NCI-H187 treated with DMSO at 0.1 percent for 48 hours (cell line): ENCODE measurements at places on chromosomes 12 and 14.
A peak's percentile ranks its signal among the peaks of the same experiment; 100 is the strongest.

- no peak for DNase-seq
These were observed 49.3 kb upstream of the RERGL start for GRCh38 chr12:18139254-18139653.

DNA sequence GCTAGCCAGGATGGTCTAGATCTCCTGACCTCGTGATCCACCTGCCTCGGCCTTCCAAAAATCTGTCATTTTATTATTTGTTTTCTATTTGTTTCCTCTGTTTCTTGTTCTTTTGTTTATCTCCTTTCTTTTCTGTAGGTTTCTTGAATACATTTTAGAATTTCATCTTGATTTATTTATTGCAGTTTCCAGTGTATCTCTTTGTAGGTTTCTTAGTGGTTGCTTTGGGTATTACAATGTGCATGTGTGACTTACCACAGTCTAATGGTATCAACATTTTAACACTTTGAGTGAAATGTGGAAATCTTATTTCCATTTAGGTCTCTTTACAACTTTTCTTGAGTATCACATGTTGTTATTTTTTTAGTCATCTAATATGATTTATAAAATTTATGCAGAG is 29.9 kb upstream of the MUCL1 start:
- DNase-seq: no peak

DNA sequence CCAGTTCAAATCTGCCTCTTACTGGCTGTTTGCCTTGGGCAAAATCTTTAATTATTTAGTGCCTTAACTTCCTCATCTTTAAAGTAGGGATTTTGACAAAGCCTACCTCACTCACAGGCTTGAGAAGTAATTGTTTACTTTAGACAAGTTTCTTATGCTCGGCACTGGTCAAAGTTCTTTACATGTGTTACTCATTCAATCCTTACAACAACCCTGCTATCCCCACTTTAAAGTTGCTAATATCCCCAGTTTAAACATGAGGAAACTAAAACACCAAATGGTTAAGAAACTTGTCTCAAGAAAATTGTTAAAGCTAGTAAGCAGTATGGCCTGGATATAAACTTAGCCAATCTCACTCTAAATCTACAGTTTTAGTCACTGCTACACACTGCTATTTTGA is 204.0 kb upstream of the AVPR1A start:
- DNase-seq: no peak

- DNase-seq: no peak
These were observed 129.4 kb upstream of the DNM1L start for GRCh38 chr12:32549675-32550079.

- DNase-seq: no peak
These were observed 37.8 kb upstream of the NAA30 start for GRCh38 chr14:57352396-57353170.

DNA sequence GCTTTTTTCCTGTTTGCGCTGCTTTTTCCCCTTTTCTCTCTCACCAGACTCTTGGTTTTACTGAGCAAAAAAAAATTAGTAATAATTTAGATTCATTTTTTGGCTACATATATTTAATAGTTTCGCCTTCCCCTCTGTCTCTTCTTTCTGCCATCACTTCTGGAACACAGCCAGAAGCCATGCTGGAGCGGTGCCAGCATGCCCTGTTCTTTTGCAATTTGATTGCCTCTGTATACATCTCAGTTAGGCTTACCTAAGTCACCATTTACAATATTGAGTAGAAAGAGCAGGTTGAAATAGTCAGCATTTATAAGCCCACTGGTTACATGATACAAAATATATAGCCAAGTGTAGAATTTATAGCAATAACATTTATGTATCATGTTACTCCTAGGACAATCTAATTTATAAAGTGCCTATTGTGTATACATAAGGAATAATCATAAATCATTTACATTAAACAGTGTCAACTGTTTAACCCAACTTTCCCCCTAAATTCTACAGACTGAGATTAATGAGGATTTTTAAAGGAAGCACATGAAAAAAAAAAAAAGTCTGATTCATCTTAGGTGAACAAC is 413.8 kb upstream of the SOX5 start:
- no peak for DNase-seq

DNA sequence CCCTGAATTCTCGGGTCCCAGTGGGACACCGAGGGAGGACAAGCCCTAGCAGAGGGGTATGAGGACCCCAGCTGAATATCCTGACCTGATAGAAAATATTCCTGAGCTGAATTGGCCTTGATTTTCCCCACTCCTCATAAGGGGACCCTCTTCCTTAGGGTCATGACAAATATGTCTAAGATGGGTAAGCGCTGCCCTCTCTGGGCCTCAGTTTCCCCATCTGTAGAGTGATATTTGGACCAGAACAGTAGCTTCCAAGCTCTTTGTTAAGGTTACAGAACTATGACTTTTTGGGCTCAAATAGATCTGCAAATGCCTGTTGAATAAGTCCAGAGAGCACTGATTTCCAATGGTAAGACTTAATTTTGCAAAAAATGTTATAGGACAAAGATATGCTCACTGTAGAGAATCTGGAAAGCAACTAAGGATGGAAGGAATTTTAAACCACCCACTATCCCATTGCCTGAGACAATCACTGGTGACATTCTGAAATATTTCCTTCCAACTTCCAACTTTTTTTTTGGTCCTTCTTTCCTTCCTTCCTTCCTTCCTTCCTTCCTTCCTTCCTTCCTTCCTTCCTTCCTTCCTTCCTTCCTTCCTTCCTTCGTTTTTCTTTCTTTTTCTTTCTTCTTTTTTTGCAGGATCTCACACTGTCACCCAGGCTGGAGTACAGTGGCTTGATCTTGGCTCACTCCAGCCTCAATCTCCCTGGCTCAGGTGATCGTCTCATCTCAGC is 32.0 kb downstream of the MYL2 start:
- no peak for DNase-seq

- no peak for DNase-seq
These were observed 714.4 kb upstream of the TBX3 start for GRCh38 chr12:115398311-115398781.

- no peak for DNase-seq
These were observed 42.5 kb downstream of the JDP2 start for GRCh38 chr14:75470238-75470797.

DNA sequence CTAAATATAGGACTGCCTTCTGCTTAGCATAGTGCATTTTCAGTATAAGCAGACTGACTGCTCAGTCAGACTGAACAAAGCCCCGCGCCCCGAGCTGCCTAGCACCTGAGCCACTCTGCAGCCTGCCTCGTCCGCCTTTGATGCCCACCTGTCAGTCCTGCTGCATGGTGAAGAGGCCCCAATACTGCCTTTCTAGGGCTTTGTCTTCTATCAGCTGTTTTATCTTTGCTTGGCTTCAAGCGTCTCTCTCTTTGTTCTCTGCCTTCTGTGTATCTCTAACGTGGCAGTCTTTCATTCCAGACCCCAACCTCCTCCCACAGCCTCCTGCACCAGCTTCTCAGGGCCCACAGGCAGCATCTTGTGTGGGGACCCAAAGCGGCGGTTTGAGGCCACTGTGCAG is 1001.0 kb downstream of the VRK1 start:
- DNase-seq: no peak

DNA sequence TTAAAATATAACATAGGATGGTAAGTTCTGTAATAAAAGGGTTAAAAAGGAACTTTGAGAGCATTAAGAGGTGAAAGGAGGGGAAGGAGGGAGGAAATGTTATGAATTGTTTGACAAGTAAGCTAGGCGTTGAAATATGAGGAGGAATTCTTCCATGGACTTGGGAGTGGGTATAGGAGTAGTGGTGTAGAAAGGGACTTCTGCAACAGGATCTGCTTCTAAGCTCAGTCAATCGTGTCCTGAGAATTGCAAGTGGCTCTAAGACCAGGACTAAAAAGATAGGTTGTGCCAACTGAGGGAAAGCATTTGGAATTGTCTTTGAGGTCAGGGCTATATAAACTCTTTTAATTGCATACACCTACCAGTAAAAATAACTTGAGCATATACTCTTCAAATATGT is 74.1 kb upstream of the SLC38A2 start:
- peak; percentile 68 for DNase-seq

GRCh38 chr12:109737126-109737525 is 23.5 kb downstream of the FAM222A start:
- no peak for DNase-seq

- DNase-seq: no peak
These were observed 128.4 kb downstream of the RPAP3 start for GRCh38 chr12:47577206-47577989.

DNA sequence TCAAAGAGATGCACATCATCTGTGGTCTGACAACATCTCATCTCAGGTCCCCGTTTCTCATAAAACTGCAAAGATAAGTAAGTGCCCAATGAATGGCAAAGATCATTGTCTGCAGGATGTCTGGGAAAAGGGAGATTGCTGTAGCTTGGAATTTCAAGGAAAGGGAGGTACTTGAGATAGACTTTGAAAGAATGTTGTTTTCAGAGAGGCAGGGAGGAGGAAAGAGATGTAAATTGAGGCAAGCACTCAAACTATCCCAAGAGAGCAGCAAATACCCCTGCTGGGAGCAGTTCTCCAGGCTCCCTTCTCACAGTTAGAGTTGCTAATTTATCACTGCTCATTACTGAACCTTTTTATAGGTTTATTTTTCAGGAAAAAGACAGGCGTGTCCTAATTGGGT is 107.1 kb downstream of the MYRFL start:
- DNase-seq: no peak

- no peak for DNase-seq
These were observed 369.6 kb downstream of the ATP23 start for GRCh38 chr12:58310809-58311622.

DNA sequence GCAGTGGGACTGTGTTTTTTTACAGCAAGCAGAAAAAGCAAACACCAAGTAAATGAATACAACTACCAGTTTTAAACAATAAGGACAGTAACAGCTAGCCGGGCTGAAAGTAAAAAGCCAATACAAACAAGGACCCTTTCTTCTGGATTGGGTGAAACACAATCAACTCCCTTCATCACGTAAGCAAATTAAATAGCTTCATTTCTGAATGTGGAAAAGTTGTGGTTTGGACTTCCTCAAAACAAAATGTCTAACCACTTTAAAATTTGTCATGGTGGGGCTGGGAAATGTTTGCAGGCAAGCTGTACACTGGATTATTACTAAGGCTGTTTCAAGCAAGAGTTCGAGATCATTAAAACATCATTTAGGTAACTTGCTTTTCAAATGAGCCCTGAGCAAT is 47.4 kb downstream of the TCHP start:
- no peak for DNase-seq

DNA sequence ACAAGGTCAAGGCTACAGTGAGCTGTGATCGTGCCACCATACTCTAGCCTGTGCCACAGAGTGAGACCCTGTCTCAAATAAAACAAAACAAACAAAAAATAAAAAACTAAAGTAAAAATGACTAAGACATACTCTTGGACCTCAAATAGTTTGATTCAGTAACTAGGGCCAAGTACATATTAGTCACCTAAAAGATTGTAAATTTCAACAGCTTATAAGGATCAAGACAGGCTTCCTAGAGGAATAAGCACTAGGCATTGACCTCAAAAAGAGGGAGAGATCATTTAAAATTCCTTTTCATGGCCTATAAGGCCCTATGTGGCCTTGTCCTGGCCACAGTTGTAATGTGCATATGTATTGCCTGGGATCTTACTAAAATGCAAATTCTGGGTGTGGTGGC is 46.0 kb upstream of the CHST11 start:
- DNase-seq: no peak

DNA sequence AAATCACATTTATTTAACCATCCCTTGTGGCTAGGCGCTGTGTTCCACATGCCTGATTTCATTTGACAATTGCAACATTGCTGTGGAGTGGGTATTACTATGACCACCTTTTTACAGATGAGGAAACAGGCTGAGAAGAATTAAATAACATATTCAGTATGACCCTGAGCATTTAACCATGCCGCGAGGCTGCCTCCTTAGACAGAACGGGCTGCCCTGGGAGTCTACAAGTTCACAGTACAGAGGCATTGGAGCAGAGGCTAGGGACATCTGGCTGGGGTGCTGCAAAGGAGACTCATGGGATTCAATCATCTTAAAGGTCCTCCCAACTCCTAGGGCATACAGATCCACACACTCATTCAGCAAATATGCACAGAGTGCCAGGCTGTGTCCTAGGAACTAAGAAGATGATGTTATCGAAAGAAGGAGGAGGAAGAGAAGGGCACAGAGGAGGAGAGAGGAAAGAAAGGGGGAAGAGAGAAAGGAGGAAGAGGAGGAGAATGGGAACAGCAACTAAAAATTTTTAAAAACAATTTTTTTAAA is 164.7 kb upstream of the CCND2 start:
- DNase-seq: no peak

GRCh38 chr14:64755781-64756221 is 51.6 kb downstream of the PLEKHG3 start:
- peak; percentile 29 for DNase-seq

GRCh38 chr14:54807428-54807827 is 95.2 kb downstream of the GCH1 start:
- no peak for DNase-seq

- no peak for DNase-seq
These were observed 52.2 kb upstream of the ANP32D start for GRCh38 chr12:48420039-48420775.

DNA sequence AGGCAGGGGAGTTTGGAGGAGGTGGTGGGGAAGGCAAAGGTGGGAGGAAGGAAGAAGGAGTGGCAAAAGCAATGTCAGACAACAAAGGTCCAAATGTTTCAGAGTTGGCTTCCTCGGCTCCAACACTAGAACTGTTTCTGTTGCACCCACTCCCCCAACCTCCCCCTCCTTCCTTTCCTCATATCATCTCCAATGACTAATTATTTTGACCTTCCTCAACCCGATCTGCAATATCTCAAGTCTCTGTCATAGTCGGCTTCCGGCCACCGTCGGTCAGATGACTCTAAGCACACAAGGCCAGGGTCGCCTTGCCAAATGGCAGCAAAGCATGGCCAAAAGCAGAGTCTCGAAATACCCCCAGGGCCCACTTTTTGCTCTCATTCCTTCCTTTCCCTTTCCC is 637.0 kb upstream of the TBX3 start:
- DNase-seq: no peak

DNA sequence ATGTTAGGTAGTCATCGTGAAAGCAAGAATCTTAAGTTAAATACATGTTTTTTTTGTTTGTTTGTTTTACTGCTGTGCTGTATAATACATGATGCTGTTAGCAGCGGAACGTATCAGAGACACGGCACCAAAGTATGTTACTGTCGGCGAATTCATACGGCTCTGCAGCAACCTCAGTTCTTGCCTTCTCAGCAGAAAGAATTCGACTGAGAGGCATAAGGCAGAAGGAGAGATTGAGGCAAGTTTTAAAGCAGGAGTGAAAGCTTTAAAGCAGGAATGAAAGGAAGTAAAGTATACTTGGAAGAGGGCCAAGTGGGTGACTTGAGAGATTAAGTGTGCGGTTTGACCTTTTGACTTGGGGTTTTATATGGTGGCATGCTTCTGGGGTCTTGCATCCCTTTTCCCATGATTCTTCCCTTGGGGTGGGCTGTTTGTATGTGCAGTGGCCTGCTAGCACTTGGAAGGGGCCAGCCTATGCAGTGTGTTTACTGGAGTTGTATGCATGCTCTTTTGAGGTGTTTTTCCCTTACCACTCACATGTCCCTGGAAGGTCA is 23.7 kb downstream of the LEMD3 start:
- no peak for DNase-seq

- no peak for DNase-seq
These were observed 158.4 kb upstream of the IGF1 start for GRCh38 chr12:102638777-102639176.

- no peak for DNase-seq
These were observed 652 bp downstream of the BAZ1A start for GRCh38 chr14:34874386-34875030.

- peak; percentile 17 for DNase-seq
These were observed 64.4 kb downstream of the ZFC3H1 start for GRCh38 chr12:71599210-71599609.
